NCI-H2029 treated with DMSO at 0.1 percent for 48 hours (cell line): ENCODE measurements at places on chromosomes 11 and 22.

DNA sequence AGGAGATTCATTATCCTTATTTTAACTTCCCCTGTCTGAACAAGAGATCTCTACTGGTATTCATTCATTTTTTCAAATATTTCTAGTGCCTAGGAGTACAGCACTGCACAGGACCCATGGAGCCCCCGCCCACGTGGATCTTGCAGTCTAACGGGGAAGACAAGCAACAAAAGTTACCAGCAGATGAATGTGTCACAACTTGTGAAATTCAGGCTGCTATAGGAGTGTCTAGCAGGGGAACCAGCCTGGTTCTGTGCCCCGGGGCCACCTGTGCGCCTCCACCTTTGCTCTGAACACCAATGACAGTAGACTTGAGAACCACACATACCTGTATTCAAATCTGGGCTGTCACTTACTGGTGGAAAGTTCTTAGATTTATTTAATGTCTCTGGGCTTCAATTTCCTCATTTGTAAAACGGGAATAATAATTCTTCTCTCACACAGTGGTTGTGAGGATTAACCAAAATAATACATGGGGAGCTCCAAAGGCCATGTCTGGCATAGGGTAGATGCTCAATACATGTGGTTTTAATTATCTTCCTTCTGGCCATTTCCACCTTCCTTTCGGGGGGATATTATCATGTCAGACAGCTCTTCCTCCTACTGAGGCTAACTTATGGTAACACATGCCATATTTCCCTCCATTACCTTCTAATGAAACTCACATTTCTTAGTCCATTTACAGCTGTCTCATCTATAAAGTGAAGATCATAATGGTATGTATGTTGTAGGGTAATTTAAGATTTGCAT is 17.8 kb downstream of the POU2AF1 start:
- no peak for DNase-seq

GRCh38 chr11:93740730-93741093 is 583 bp downstream of the TAF1D start:
- DNase-seq: peak; percentile 59

DNA sequence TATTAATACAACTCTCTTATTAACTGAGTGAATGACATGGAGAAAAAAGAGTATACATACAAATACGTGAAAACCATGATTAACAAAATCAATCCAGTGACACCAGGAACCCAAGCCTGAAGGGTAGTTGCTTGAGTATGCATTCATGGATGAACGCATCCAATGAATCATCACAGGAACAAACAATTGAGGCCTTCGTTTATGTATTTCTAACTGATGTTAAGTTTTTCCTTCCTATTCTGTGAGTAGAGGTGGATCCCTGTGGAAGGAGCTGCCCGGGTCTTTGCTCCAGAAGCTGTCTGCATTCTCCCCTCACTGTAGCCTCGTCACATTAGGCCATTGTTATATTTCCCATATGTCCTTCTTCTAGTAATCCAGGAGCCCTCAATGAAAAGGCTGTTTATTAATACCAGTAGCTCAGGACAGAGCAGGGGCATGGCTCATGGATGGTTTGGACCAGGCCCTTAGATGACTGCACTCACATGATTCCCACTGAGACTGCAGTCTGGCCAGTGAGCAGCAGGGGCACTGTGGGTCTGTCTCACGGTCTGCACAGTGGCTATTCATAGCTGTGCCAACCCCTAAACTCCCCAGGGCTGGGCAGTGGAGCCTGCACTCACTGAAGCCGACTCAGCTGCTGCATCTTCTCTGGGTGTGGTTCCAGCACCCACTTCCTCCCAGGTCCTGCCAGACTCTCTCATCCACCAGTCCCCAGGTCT is 128.1 kb upstream of the TOP3B start:
- no peak for DNase-seq

DNA sequence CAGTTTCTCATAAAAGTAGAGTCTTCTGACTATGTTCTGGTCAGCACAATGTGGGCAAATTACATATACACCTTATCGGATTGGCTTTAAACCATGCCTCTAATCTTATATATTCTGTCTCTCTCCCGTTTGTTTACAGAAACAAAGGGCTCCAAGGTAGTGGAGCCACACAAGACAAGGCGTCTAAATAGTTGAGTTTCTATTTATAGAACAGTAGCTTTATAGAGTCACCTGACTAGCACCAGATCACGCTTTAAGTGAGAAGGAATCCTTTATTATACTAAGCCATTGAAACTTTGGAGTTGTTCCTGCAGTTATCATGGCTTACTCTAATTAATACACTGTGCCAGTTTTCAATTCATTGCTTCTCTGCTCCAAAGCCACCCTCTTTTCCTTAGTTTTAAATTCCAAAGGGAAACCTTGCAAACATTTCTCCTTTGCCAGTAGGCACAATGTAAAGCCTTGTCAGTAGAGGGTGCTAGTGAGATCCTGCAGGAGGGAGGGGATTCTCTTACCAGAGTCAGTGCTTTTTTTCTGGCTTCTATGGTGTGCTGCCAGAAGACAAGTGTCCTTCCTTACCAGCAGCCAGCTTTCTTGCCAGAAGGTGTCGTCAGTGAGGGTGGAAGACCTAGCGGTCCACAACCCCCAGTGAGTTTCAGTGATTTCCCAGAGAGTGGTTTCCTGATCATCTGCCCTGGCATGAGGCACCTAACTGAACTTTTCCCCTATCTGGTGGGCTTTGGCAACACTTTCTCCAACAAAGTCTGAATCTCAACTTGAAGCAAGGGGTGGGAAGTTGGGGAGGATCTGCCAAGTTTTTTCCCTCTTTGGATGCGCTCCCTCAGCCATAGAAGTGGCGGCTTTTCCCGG is 71.7 kb downstream of the RAB38 start:
- peak; percentile 51 for DNase-seq

DNA sequence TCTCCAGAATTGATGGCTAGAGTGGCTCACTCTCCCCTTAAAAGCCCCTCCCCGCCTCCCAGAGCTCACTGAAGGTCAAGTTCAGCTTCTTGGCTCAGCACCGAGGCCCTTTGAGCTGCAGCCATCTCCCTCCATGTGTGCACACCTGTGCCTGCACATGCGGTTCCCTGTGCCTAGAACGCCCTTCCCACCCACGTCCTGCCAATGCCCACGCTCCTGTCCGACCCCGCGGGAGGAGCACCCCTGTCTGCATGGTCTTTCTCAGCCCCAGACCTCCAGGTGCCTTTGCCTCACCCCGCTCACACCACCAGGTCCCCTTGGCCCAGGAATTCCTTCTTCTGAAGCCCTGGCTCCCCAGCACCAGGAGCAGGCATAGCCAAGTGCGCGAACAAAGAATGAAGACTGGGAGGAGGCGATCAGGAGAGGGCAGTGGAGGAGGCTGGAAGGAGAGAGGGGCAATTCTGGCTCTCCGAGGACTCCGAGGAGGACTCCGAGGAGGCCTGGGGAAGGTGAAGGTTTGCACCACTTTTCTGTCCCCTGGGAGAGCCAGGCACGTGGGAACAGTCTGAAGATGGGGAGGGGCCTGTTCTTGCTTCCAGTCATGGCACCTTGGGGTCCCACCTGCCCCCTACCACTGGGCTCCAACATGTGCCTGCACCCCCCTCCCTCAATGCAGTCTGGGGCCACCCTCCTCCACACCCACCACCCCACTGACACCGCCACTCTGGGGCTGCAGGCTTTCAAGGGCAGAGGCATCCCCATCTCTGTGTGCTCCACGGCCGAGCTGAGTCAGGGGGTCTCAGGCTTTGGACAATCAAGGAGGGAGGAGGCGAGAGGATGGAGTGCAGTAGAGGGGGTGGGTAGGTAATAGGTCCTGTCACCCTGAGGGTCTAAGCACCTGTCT is 17.7 kb downstream of the IGF2 start:
- DNase-seq: no peak

DNA sequence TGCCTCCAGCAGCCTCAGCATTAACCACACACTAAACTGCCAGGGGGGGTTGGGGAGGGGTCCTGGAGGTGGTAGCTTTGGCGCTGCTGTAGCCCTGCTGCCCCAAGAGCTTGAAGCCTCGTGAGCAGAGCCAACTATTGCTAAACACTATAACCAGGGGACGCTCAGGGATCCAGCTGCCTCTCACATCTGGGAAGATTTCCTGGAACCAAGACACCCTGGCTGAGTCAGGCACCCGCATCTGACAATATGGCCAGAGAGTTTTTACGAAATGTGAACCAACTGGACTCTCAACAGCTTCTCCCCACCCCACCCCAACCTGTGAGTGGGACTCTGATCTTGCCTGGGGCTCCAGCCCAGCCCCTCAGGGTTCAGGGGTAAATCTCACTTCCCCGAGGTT is 14.3 kb downstream of the C1QTNF6 start:
- DNase-seq: no peak

DNA sequence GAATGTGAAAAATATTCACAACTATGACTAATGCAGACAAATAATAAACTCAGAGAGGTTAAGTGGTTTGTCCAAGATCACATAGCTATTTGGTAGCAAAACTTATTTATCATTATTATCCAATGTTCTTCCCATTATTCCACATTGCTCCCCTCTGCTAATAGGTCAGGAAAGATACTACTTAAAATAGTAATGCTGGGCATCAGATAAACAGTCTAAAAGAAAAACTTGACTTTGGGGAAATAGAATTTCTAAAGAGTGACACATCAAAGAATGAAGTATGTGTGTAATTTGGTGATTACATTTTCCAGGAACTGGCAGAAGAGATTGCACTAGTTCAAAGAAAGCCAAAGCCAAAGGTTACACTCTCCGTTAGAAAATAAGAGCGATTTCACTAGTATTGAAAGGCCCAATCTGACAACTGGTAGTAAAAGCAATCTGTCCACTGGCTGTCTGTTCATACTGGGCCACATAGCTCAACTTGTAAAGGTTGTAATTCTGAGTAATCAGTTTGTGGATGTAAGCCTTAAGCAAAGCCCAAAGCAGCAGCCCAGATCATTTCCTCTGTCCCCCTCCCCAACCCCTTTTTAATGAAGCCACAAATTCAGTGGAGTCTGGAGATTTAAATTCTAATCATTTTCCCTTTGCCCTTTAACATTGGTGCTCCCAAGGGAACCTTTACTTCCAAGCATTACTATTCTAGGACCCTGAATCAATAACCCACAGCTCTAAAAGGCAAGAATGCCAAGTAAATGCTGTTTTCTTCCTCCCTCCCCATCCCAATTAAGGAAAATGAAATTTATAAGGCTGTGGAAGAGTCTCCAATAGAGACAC is 283.5 kb downstream of the TTC28 start:
- no peak for DNase-seq
